ENCODE measurements at places on chromosomes 2 and 18.

- no peak for DNase-seq
Measured at GRCh38 chr2:168198476-168199207, 48.8 kb downstream of the STK39 start.

- no peak for DNase-seq
Measured at GRCh38 chr2:33583194-33583938, 15.7 kb downstream of the FAM98A start.

- DNase-seq, result no peak
Measured at GRCh38 chr2:195138435-195138834, 518.6 kb upstream of the SLC39A10 start.

GRCh38 chr18:6557770-6558248, 143.1 kb upstream of the L3MBTL4 start:
- DNase-seq, result peak; percentile 47

DNA sequence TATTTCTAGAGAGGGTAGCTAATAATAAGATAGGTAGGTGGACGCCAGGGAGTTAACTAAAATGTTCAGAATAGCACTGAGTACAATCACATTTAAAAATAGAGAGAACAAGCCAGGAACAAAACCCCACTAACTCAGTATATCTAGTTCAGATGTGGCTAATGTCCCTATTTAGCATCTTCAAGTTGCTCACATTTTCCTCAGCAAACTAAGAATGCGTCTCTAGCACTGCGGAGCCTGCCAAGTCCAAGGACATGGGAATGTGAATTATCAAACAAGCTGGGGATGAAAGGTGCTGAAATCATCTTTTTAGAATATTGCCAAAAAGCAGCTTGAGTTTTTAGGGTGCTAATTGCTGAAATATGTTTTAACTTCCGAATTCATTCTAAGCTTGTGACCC, 398.5 kb upstream of the FIGN start:
- no peak for DNase-seq

- no peak for DNase-seq
Measured at GRCh38 chr18:78859686-78860085, 119.9 kb upstream of the SALL3 start.

DNA sequence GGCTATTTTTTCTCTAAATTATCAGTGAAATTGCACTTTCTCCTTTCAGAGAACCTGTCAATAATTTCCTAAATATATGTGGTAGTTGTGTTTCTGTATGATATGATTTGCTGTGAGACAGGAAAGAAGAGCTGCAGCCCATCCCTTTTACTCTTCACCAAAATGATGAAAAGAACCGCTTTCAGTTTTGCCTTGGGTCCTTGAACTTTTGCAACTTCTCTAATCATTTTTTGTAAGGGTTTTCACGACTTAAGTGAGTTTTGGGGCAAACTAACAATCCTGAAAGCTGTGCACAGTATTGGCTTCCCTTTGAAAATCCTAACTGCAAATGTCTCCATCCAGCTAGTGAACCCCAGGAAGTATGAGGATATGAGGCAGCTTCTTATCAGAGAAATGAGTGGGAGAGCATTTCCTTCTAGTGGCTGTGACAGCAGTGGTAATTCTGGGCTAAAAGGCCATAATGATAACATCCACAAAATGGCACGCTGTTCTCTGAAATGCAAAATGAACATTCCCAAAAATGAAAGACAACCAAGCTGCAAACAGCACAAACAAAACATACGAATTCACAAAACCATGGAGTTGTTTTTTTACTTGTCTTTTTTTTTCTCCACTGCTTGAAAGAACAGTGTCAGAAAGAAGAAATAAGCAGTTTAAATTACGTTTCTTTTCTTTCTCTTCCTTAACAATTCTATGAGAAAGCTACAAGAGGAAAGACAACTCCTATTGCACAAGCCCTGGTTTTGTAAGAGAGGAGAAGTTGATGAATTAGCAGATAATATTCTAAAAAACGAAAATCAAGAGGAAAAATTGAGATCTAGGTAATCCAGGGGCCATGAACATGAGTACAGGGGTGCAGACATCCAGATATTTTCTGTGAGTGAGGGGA, 1291.6 kb upstream of the ZEB2 start:
- no peak for DNase-seq

- no peak for DNase-seq
Measured at GRCh38 chr2:229414631-229415030, 143.5 kb upstream of the PID1 start.

DNA sequence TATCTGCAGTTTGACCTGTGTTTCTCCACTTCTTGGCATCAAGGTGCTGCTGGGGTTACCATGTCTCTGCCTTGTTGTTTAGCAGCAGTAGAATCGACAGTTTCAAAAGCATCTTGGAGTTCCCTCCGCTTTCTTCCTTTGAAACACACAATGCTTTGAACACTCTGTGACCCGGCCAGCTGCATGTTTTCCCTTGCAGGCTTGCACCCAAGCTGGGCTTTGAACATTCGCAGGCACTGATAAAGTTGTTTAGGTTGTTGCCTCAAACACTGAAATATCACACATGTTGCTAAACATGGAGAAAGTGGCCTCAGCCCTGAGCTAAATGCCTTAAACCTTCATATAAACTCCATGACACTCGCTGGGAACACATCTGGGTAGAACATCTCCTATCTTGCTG, 251.7 kb downstream of the TSN start:
- no peak for DNase-seq
